ENCODE measurements at places on chromosomes 2 and 18.

- peak; percentile 46 for DNase-seq
These were observed 12.3 kb downstream of the ARL6IP6 start for GRCh38 chr2:152730591-152731333.

DNA sequence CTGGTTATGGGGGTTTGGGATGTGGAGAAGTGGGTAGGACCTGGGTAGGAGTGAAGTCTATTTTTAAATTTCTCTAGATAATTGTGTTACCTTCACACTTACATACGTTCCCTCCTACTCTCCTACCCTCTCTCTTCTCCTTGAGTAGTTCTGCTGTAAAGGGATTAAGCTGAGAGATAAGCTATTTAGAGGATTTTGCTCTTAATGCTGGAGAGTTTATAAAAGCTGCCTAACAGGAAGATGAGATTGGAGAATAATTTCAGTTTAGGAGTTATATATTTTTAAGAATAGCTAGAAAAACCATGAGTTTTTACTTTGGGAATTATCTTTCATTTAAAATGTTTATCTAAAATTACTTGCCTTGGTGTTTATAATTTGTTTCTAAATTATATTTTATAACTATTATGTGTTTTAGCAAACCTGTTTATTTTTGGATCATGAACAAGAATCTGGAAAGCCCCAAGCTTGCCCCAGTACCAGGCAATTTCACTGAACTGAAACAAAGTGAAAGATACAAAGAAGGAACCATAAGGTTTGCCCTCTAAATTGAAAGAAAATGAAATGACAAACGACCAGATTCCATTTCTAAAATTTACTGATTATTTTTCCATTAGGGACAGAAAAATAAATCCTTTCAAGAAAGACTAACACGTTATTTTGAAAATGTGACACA, 101.5 kb downstream of the ZNF532 start:
- no peak for DNase-seq

GRCh38 chr2:206801418-206802189, 36.2 kb downstream of the FASTKD2 start:
- no peak for DNase-seq

GRCh38 chr2:184685999-184686841, 87.9 kb downstream of the ZNF804A start:
- no peak for DNase-seq

GRCh38 chr18:75218065-75218923, 7.7 kb downstream of the TSHZ1 start:
- DNase-seq, result no peak

DNA sequence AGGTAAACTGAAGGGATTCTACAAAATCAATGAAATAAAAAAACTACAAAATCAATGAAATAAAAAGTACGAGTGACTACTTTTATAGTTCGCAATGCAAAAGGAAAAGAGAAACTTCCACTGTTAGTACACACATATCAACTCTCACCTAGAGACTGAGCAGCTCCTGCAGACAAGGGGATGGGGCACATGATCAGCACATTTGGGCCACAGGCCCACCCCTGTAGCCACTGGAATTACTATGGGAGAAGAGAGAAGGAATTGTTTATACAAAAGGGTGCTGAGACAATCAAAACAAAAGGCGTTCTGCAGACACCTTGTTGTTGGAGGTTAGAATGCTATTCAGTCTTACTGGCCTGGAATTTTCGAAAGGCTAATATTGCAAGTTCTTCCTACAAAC, 34.7 kb upstream of the CD226 start:
- DNase-seq, result no peak

Data from effector memory CD4-positive, alpha-beta T cell (primary cell).